ENCODE measurements at places on chromosomes 11 and 22. TPM values are rescaled to one million over a fixed set of nuclear protein-coding genes. Genes with fewer than 3 reads are reported as not detected.

Gene SLC17A6
- total RNA-seq: not detected

Gene MEI1
- total RNA-seq: not detected

Gene MMP7
- total RNA-seq: 1.1 TPM

Gene DCHS1
- total RNA-seq: 0.21 TPM

Gene LAYN
- 6.7 TPM for total RNA-seq

Gene CYP2R1
- 10.7 TPM for total RNA-seq
